NCI-H187 treated with DMSO at 0.1 percent for 48 hours (cell line): ENCODE measurements at places on chromosomes 6 and 20.

- no peak for DNase-seq
Observed at GRCh38 chr6:170523256-170524171, 29.6 kb downstream of the PSMB1 start.

- DNase-seq, result no peak
Observed at GRCh38 chr6:22884456-22884855, 315.1 kb downstream of the HDGFL1 start.

GRCh38 chr6:117381749-117382148, 44.0 kb downstream of the ROS1 start:
- no peak for DNase-seq

DNA sequence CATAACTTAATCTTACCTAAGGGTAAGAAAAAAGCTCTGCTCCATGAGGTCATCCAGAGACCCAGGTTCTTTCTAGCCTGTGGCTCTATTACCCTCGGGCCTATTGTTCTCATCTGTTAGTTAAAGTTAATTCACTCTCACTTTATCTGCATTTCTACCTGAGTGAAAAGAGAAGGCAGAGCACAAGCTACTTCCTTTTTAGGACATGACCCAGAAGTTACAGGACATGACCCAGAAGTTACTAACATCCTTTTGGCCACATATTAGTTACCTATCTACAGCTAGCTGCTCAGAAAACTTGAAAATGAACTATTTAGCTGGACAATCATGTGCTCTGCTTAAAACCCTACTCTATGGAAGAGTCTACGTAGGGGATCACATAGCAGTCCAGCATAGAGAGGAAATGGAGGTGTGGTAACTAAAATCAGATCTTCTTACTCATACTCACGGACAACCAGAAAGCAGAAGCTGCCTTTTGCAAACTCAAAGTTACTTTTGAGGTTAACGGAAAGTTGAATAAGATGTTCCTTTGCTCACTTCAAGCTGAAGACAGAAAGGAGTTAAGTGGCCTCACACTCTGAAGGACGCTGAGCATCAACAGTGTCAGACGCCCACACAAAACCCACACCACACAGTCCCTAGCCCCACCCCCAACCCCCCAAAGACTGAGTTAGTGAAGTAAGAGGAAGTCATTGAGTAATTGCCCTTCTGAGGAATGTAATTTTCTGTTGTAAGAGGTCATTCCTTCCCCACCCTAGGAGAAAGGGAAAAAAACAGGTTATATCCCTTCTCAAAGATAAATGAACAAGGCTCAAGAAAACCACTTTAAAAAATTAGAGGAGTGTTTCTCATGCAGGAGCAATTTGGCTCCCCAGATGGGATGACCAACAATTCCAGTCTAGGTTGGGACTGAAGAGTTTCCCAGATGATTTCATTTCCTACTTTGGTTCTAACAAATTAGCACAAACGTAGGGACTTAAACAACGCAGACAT, 45.9 kb upstream of the TAB2 start:
- DNase-seq, result no peak

DNA sequence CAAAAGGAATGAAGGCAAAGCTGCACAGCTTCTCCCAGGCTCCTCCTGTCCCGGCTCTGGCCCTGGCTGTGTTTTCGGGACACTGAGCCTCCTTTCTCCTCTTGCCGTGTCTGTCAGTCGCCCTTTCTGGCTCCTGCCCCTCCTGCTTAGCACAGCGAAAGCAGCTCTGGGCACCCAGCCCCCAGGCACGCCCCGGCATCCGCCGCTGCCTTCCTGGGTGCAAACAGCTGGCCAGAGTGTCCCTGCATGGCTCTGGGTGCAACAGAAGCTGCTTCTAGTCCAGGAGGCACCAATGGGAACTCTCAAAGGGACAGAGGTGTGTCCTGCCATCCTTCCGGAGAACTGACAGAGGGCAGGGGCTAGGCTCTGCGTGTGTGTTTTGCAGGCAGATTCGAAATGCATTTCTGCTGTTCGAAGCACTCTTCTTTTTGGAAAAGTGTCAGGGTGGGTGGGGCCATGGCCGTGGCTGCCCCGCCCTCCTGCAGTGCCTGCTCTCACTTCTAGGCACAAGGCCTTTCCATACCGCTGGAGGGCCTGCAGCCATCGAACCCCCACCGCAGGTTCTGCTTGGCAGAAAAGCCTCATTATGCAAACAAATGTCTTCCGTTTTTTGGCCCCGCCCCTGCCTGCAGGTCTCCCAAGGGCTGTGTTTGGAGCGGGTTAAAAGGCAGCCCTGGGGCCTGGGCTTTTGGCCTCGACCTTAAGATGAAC, 15.5 kb downstream of the COL9A3 start:
- no peak for DNase-seq

DNA sequence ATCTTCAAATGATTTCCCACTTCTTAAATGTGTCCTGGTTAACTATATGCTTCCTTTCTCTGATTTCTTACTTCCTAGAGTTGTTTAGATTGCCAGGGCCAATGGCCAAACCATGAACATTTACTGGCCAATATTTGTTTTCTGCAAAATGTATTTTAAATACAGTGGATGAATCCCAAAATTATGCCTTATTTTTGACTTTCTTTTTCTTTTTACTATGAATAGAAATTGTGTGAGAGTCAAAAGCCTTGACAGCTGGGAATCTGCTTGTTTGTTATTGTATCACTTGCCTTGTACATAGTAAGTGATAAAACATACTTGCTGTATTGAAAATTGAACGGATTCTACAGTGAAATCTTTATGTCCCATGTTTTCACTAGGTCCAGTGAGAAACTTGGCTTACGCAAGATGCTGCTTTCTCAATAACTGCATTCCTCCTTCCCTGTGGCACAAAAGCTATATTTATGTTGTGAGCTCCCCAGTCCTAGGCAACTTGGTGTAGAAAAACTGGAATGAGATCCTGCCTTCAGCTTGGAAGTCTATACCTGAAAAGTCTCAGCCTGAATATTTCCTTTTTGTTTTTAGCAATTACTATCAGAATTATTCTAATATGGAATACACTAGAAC, 295.2 kb downstream of the EPHA7 start:
- DNase-seq, result no peak

GRCh38 chr6:81759782-81760181, 7.3 kb upstream of the TENT5A start:
- DNase-seq, result no peak

DNA sequence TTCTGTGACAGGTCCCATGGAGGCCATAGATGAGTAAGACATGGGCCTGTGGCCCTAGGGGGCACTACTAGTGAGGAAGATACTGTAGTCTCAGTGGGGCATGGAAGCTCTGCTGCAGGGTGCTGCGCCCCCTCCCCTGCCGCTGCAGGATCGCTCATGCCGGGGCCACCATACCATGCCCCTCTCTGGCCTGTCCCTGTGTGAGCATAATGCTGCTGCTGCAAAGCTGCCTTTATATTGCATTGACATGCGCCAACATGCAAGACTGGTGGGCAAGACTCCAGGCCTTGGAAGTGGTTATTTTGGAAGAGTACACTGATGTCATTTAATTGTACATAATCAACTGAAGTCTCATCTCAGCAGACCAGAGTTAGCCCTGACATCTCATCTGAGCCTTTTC, 60.0 kb downstream of the TOX2 start:
- no peak for DNase-seq

GRCh38 chr6:5294392-5295211, 33.3 kb downstream of the FARS2 start:
- DNase-seq, result no peak

- DNase-seq, result no peak
Observed at GRCh38 chr20:50670126-50670862, 21.0 kb downstream of the RIPOR3 start.

DNA sequence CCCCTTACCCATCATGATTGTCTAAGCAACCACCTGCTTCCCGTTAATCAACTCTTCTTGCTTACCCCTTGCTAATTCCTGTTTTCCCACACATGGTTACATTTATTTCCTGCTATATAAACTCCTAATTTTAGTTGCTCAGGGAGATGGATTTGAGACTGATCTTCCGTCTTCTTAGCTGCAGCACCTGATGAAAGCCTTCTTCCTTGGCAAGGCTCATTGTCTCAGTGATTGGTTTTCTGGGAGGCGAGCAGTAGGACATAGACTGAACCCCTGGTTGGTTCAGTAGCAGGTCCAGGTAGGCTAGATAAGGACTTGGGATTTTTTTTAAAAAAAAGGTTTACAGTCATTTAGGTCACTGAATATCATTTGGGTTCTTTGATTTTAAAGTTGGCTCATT, 50.4 kb downstream of the PRND start:
- DNase-seq, result no peak

- DNase-seq, result no peak
Observed at GRCh38 chr20:62887152-62887859, 25.7 kb upstream of the TCFL5 start.

GRCh38 chr6:38555606-38556005, 84.1 kb downstream of the BTBD9 start:
- no peak for DNase-seq

DNA sequence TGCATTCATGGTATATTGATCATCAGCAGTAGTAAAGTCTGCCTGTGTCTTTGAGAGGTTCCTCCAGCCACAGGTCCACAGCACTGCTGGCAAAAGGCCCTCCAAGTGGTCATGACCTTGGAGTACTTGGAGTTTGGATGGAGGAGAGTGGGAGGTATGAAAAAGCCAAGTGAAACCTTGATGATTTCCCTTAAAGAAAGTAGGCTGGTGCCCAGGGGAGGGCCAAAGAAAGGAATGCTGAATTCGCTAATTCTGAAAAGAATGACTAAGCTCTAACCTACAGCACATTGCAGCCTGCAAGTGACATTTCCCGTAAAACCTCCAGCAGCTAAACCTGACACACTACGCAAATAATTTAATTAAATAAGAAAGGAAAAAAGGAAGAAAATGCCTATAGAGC, 223.4 kb upstream of the TAB2 start:
- no peak for DNase-seq

- DNase-seq, result no peak
Observed at GRCh38 chr6:121236984-121237383, 97.3 kb downstream of the TBC1D32 start.

DNA sequence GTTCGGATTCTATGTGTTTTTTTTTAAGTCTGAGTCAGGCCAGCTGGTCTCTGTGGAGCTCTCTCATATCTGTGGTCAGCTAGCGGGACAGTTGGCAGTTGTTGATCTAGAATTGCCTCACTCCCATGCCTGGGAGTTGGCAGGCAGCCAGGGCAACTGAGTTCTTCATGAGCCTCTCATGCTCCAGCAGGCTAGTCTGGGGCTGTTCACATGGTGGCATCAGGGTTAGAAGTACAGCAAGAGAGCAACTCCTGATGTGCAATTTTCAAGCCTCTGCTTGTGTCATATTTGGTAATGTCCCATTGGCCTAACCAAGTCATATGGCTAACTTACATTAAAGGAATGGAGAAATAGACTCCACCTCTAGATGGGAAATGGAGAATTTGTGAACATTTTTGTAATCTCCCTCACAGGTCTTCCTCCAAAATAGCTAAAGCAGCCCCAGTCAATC, 6.7 kb upstream of the IFT52 start:
- DNase-seq, result no peak

GRCh38 chr20:35174458-35175216, 2.8 kb downstream of the PROCR start:
- DNase-seq, result no peak

GRCh38 chr6:141667580-141668309, 465.0 kb upstream of the GJE1 start:
- DNase-seq, result no peak

GRCh38 chr6:47157653-47158219, 115.6 kb upstream of the ADGRF1 start:
- DNase-seq, result no peak

DNA sequence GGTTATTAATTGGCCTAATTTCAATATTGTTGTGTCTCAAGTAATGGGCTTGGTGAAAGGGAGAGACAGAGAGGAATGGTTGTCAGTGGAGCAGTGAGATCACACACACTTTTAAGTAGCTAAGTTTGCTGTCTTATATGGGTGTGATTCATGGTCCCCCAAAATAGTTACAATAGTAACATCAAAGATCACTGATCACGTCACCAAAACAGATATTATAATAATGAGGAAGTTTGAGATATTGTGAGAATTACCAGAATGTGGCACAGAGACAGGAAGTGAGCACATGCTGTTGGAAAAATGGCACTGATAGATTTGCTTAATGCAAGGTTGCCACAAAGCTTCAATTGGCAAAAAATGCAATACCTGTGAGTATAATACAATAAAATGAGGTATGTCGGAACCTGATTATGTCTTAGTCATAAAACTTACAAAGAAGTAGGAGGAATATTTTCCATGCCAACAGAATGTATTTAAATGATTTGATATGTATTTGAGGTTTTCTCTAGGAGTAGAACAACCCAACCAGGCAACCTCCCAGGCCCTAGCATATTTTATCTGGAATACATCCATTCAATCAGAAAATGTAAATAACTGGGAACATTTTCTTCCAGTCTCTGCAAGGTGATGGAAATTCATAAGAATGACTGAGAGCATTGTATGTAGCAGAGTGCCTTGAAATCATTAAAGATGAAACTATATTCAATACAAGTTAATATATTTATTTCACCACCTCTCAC, 167.8 kb downstream of the CARMIL1 start:
- no peak for DNase-seq

DNA sequence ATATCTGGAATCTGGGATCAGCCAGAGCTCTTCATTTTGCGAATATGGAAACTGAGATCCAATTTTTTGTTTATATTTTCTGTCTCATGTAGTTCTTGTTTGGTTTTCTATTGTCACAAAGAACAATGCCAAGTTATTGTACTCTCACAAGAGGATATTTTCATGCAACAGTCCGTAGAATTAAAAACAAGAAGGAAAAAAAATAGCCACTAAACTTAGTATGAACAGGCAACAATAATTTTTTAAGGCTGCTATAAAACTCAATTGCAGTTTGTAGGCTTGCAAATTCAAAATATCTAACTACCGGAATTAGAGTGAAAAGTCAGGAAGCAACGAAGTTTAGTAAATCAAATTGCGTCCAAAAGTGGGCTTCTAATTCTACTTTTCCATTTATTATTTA, 1.2 kb downstream of the POPDC3 start:
- no peak for DNase-seq

DNA sequence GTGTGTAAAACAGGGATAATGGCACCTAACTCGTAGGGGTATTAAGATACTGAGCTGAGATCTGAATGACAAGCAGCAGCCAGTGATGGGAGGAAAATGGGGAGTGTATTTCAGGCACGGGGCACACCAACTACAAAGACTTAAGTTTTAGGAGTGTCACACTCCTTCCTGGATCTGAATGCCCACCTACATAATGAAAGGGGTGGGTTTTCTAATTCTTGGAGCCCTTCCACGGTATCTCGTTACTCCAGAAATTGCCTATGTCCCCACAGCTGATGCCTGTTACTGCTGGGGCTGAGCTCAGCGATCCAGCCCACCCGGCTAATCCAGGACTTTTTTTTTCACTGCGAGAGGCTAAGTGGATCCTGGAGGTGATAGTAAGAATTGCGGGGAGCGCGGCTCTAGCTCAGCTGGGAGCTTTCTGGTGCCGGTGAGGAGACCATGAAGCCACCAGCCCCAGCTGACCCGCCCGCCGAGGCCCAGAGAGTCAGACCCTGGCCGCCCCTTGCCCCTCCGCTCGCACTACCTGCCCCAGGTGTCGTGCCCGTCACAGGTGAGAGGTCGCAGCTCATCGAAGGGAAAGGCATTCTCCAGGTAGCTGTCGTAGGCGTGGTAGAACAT, 727 bp downstream of the EDEM2 start:
- no peak for DNase-seq

- DNase-seq, result no peak
Observed at GRCh38 chr6:52233975-52234823, 10.1 kb downstream of the IL17F start.
